ENCODE measurements at places on chromosomes 16 and 17.

DNA sequence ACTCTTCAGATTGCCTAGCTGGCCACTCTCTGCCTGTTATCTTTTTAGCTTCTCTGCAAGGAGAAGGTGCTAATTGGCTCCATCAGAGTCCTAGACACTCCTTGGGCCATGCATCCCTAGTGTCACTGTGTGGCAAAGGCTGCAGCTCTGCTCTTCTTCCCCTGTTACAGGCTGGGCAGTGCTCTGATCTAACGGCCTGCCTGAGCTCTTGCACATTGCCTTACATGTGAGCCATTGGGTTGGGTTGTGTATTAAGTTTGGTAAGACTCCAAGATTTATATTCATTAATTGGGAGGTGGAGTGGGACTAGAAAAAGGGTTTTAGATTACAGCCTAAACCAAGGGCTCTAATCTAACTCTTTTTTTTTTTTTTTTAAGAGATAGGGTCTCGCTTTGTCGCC lies 23.0 kb upstream of the SYT17 start:
- no peak for DNase-seq

- DNase-seq, result no peak
Measured at GRCh38 chr16:4647644-4647980, 23.0 kb downstream of the MGRN1 start.

GRCh38 chr16:72311426-72311825 lies 139.5 kb upstream of the PMFBP1 start:
- DNase-seq, result no peak

DNA sequence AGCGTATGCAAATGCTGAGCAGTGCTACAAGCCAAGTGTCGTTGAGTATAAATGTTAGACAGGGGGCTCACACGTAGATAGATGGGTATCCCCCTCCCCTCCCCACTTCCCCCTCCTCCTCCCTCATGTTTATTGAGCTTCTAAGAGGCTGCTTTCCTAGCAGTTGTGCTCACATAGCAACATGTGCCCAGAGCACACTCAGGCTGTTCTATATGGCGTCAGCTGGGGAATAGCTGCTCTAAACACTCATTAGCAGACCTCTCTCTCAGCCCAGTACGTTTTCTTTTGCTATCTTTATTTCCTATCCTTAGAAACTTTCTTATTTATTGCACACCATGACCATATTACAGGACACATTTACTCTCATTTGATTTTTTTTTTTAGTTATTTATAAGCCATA lies 1.8 kb downstream of the KCNJ2 start:
- no peak for DNase-seq

- no peak for DNase-seq
Measured at GRCh38 chr17:79141578-79142355, 67.1 kb downstream of the ENGASE start.

DNA sequence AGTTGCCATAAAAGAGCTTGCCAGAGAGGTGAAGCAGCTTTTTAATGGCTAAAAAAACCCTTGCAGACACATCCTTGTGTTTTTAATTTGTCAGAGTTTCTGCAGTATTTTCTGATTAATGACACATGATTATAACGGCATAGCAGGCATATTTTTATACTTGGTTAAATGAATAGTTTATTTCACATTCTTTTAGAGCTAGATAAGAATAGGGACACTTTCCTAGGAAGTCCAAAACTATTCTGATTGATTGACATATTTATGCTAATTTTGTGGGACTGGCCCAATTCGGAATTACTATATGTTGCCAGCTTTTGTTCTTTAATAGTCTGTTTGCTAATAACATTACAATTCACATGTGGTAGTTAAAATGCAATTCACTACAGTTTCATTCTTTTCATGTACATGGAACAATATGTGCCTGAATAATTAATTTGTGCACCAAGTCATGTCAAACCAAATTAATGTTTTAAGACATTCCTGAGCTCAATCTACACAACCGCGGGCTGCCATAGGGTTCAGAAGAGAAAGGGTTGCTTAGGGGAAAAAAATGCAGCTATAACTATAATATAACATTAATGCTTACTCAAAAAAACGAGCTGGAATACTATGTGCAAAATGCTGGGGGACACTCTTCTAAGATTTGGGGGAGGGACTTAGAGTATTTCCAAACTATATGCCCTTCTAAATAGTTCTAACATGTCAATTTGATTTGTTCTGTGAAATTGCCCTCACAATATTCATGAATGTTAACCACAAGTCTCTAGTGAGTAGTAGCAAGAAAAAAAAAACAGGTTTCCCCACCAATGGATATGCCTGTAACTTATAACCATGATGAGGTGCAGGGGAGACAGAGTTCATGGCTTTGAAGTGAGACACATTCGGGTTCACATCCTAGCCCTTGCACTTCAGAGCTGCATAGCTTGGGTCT lies 305.4 kb downstream of the CEP112 start:
- no peak for DNase-seq

- DNase-seq, result no peak
Measured at GRCh38 chr16:20928774-20929411, 28.3 kb downstream of the LYRM1 start.

- no peak for DNase-seq
Measured at GRCh38 chr17:81488276-81488860, 24.2 kb downstream of the ACTG1 start.

- DNase-seq, result no peak
Measured at GRCh38 chr16:20301840-20302239, 25.5 kb downstream of the GP2 start.

DNA sequence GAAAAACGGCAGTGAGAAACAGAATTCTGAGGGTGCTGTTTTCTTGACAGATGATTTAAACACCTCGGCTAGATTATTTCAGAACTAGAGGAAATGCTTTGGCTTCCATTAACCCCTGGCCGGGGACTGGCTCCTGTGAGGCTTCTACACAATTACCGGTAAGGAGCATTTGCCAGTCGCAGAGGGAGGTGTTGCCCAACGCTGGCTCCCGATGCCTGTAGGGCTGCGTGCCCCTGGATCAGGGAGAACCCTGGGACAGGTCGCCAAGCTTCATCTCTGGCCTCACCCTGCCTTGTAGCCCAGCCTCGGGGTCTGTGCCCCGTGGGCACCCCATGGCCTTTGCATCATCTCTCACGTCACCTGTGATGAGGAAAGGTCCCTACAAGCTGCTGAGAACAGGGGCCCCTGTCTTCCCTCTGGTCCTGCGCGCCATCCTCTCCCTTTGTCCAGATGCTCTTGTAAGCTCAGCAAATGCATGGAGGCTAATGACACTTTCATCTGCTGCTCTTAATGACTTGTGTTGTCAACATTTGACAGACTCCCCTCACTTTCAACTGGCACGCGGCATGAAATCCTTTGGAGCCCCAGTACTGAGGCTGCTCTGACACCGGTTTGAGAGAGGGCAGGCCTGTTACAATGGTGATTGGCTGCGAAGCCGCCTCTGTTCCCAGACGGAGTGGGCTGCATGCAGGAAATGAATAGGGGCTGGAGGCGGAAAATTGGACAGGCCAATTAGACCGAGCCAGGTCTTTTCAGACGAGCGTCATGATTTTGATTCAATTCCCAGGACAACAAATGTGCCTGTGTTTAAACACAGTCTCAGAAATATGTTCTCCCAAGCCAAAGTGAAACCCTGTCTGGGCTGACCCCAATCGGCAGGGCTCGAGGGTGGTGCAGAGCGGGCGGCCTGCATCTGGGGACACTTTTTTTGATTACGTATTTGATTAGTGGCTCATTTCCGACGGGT lies 85.5 kb upstream of the DOC2B start:
- DNase-seq, result no peak

GRCh38 chr16:75095204-75095621 lies 21.4 kb downstream of the LDHD start:
- DNase-seq, result no peak

GRCh38 chr17:75570034-75570676 lies 17.4 kb upstream of the MYO15B start:
- DNase-seq, result no peak

DNA sequence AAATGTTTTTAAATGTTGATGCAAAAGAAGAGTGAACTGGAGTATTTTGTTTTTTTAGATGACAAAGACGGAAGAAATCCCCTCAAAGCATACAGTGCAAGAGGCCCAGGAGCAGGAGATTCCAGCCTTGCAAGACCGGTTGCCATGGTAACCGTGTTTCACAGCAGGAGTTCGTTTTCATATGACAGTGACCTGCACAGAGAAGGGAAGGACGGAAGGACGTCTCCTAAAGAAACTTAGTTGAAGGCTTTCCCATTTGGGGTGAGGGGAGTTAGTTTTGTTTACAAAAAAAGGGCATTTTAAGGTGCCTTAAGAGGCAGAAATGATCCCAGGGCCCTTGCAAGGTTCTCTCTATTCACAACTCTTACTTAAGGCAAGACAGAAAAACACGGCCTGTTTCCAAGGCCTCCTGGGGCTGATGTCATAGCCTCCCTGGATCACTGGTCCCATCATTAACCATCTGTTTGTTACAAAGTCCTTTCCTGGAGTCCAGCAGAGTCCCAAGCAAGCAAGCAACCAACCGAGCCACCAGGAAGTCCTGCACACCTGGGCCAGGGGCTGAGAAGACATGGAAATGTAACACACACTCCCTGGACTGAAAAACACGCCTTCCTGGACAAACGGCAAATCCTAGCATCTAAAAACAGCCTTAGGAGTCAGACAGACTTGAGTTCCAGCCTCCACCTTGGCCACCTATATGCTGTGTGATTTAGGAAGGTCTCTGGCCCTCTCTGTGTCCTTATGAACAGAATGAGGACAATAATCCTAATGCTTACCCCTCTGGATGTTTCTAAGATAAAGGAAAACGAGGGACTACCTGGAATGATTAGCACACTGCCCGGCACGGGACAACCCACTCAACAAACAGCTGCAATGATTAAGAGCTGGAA lies 30.3 kb upstream of the RPH3AL start:
- no peak for DNase-seq

GRCh38 chr17:44307387-44308186 lies 814 bp upstream of the RUNDC3A start:
- DNase-seq, result no peak

GRCh38 chr17:54277868-54278267 lies 455.1 kb downstream of the KIF2B start:
- no peak for DNase-seq

GRCh38 chr17:63929860-63930766 lies 2.0 kb downstream of the CD79B start:
- no peak for DNase-seq

- no peak for DNase-seq
Measured at GRCh38 chr16:86998196-86999001, 318.8 kb downstream of the C16orf95 start.

GRCh38 chr17:82468692-82469091 lies 10.2 kb downstream of the NARF start:
- no peak for DNase-seq

DNA sequence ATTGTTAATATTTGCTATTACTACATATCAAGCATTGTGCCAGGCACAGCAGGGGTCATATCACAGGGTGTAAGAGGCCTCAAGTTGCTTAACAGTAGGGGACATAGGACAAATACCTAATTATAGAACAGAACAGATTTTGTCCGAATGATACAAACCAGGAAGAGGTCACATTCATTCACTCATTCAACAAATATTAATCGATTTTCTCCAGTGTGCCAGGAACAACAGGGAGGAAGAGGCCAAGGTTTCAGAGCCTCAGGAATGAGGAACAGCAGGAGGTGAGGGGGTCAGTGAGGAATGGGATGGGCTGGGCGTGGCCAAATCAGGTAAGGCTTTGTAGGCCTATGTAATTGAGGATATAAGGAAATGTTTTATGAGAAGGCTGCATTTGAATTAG lies 11.2 kb upstream of the CHST4 start:
- no peak for DNase-seq

DNA sequence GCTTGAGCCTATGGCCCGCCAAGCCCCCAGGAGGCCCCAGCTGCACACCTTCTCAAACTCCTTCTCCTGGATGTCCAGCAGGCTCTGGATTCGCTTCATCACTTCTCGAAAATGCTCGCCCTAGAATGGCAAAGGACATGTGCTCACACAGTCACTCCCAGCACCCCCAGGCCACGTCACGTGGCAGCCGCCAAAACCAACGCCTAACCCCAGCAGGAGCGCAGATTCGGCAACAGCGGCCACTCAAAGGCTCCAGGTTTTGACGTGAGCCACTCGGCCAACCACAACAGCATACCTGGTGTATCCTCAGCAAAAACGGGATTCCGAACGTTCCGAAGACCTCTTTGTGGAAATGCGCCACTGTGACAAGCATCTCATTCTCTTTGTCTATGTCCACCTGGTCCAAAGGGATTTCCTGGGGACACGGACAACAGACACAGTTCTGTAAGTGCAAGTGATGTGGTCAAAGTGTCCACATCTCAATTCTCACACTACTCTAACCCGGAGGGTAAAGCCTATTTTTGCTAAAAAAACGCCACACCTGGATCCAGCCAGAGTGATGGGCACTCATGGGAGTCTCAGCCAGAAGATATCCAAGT lies 12.7 kb downstream of the LITAFD start:
- DNase-seq, result no peak

DNA sequence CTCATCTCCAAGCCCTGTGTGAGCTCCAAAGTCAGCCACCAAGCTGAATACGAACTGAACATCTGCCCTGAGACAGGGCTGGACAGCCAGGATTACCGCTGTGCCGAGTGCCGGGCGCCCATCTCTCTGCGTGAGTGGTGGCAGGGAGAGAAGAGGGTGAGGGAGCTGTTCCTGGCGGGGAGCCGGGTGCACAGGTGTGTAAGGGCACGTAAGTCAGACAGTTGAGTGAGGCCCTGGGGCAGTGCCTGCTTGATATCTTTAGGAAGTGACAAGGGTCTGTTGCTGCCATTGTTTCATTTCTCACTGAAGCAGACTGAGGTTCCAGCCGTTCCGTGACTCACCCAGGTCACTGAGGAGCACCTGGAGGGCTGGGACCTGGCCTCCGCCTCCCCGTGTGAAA lies 12.4 kb downstream of the DEF8 start:
- no peak for DNase-seq

DNA sequence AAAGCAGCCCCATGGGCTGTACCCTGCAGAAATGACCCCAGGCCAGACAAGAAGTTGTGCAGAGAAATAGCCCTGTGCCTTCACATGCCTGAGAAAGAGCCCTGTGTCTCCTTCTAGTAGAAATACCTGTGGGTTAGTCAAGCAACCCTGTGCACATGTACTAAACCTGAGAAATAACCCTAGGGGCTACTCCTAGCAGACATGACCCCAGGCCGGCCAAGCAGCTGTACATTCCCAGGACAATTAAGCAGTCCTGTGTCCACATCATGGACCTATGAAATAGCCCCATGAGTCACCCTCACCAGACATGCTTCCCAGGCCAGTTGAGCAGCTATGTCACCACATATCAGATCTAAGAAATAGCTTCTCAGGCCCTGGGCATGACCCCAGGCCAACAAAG lies 519.7 kb upstream of the CA10 start:
- no peak for DNase-seq

DNA sequence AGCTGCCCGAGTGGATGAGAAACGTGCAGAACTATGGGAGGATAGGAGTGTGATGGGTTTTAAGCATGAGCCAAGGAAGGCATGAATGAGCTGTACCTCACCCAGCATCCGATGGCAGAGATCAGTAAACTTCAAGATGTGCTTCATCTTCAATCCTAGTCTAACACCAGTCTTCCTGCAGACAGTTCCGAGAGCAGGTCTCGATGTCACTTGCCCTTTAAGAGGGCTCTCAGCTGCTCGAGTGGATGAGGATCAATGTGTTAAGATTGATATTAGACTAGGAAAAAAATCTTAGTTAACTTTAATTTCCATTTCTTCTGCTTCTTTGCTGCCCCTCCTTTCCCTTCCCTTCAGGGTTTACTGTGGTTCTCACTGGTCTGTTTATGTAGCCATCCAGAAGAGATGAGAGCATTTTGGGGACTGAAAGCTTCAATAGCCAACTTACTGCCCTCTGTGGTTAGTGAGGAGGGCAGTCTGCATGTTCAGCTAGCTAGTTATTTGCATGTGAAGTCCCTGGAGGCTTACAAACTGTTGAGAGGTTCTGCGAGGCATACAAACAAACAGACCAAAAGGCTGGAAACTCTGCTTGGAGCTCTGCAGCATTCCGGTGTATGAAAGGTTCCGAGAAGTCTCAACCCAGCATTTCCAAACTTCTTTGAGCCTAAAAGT lies 15.3 kb downstream of the KLHL36 start:
- no peak for DNase-seq
